ENCODE measurements at places on chromosomes 7 and 10.

- no peak for DNase-seq
These were observed 429.6 kb downstream of the AUTS2 start for GRCh38 chr7:70027867-70028266.

DNA sequence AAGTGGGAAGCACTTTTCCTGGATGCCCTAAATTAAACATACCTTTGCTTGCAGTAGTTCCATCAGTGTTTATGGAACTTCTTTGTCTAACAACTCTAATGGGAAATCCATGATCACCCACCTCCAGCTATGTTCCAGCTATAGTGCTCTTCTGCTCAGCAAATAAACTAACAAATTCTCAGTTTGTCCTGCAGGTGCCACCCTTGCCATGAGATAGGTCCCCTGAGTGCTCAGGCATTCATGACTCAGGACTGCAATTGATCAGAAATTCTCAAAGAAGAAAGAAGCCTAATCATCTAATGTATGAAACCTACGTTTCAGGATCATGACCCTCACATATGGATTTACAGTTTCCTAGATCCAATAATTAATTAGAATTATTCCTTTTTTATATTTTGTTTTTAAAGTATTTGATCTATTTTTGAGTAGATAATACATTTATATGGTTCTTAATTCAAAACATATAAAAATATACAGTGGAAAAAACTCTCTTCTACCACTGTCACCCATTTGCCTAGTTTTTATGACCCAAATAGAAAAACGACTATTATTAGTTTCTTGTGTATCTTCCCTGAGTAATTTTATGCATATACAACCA, 48.7 kb upstream of the DYNC1I1 start:
- no peak for DNase-seq

GRCh38 chr10:132058111-132058745, 7.5 kb upstream of the JAKMIP3 start:
- DNase-seq, result no peak

GRCh38 chr10:101536800-101537199, 51.3 kb downstream of the POLL start:
- DNase-seq, result no peak

GRCh38 chr10:93420091-93420490, 62.0 kb downstream of the MYOF start:
- DNase-seq, result no peak

DNA sequence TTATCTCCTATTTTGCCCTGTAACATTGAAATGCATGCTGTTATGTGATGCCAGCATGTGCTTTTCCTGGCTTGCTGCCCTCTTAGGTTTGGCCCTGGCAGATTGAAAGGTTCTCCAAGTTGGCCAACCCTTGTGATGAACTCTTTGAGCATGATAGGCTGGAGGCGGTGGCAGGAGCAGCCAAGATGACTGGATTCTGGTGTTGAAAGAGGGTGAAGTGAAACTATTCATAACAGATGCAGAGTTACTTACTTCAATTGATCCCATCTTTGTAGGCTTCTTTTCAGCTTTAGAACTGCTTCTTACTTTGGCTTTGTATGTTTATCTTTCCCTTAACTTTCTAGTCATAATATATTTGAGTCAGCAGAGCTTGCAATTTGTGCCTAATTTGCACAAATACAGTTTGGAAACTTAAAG, 57.6 kb downstream of the BICC1 start:
- no peak for DNase-seq

DNA sequence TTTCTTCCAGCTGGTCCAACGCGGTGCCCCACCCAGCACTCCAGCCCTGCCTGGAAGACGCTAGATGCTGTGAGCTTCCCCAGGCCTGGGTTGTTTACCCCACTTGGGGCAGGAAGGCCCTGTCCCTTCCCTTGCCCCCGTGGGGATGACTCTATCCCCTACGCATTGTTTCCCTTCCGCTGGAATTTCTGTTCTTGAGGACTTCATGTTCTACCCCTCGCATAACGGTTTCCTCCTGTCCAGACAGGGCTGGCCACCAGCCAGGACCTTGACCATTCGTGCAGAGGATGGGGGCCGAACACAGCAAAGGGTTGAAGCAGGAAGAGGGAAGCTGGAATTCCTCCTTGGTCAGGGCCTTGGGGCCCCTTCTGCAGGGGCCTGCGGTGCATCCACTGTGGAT, 14.7 kb upstream of the SERPINE1 start:
- no peak for DNase-seq
